Effector memory CD4-positive, alpha-beta T cell (primary cell): ENCODE measurements at places on chromosomes 1 and 21.

DNA sequence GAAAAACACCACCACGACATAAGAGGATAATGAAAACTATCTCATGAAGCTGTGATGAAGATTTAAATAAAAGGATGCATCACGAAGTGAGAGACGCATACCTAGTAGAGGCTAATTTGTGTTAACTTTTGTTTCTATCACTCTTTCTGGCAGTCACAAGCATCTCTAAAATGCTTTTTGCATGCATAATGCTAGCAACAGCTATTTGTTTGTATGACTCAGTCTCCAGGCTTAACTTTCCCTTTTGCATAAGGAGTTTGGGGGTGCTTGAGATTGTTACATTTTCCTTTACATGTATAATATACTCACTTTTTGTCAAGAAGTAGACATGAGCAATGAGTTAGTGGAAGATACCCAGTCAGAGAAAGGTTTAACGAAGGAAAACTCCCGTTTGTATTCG lies 385.4 kb downstream of the DISC1 start:
- no peak for DNase-seq

DNA sequence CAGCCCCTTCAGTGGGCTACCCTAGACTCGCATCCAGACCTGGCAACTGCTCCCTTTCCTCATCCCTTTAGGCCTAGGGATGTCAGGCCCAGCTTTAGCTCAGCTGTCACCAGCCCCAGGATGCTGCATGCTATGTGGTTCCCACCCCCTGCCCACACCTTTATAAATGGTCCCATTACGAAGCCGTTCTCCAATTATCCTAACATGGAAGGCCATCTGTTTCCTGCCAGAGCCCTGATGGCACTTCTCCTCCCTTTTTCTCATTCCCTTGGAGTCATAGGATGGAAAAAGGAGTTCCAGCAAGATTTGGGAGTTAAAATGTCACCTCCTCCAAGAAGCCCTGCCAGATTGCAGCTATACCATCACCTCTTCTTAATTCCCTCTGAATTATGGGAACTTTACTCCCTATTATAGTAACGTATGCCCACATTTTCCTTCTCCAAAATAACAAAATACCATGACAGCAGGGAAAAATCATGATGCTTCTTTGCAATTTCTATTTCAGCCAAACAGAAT lies 205.0 kb upstream of the GRIK3 start:
- DNase-seq, result no peak

- DNase-seq, result no peak
These were observed 41.2 kb upstream of the RGS8 start for GRCh38 chr1:182725259-182726255.

- no peak for DNase-seq
These were observed 81.2 kb downstream of the TOMM20 start for GRCh38 chr1:235047331-235047871.

- no peak for DNase-seq
These were observed 33.4 kb upstream of the SLC2A1 start for GRCh38 chr1:42992054-42992571.

GRCh38 chr1:223531742-223532341 lies 133.7 kb downstream of the CAPN8 start:
- no peak for DNase-seq

- no peak for DNase-seq
These were observed 7.8 kb downstream of the CASZ1 start for GRCh38 chr1:10788592-10789006.

GRCh38 chr1:239056940-239057339 lies 329.4 kb upstream of the CHRM3 start:
- no peak for DNase-seq

DNA sequence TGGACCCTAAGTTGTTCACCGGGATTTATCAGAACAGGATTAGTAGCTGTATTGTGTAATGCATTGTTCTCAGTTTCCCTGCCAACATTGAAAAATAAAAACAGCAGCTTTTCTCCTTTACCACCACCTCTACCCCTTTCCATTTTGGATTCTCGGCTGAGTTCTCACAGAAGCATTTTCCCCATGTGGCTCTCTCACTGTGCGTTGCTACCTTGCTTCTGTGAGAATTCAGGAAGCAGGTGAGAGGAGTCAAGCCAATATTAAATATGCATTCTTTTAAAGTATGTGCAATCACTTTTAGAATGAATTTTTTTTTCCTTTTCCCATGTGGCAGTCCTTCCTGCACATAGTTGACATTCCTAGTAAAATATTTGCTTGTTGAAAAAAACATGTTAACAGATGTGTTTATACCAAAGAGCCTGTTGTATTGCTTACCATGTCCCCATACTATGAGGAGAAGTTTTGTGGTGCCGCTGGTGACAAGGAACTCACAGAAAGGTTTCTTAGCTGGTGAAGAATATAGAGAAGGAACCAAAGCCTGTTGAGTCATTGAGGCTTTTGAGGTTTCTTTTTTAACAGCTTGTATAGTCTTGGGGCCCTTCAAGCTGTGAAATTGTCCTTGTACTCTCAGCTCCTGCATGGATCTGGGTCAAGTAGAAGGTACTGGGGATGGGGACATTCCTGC lies 3.9 kb upstream of the OLFML3 start:
- no peak for DNase-seq

GRCh38 chr1:117753652-117754051 lies 147.8 kb downstream of the TENT5C start:
- DNase-seq, result no peak

GRCh38 chr1:63124666-63125191 lies 197.6 kb upstream of the FOXD3 start:
- no peak for DNase-seq

GRCh38 chr21:29018540-29018939 lies 609 bp downstream of the RWDD2B start:
- no peak for DNase-seq

- no peak for DNase-seq
These were observed 1.4 kb upstream of the MDM4 start for GRCh38 chr1:204514828-204515227.

DNA sequence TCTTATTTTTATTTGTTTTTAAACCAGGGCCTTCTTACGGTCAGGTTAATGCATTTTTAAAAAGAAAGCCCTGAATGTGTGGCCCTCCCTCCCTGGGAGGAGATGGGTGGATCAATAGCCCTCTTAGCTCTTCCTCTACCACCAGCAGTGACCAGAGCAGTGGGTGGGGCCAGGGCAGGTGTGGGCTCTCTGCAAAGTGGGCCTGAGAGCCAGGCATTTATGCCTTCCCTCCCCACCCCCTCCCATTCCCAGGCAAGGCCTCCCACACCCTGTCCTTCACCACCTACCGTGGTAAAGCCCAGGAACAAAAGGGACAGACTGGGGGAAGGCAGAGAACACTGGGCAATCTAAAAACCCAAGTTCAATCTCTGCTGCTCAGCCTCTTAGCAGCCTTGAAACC lies 63.9 kb downstream of the SSBP3 start:
- DNase-seq, result no peak

GRCh38 chr1:193368302-193368701 lies 181.9 kb upstream of the B3GALT2 start:
- DNase-seq, result no peak

- no peak for DNase-seq
These were observed 54.8 kb downstream of the RAB3GAP2 start for GRCh38 chr1:220217383-220217988.

DNA sequence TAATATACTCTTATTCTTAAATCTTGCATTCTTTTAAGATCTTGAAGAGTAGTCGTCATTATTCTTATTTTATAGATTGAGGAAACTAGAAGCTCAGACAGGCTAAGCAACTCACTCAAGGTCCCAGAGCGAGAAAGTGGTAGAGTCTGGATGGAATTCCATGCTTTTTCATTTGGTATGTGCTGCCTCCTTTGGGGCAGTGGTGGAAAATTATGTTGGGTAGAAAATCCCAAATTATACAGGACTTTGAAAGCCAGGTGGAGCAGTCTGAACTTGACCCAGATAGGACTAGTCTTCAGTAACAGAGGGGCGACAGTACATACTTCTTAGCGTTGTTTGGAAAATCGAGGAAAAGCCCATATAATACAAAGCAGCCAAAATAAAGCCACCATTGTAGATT lies 205.6 kb downstream of the ATG4C start:
- no peak for DNase-seq

DNA sequence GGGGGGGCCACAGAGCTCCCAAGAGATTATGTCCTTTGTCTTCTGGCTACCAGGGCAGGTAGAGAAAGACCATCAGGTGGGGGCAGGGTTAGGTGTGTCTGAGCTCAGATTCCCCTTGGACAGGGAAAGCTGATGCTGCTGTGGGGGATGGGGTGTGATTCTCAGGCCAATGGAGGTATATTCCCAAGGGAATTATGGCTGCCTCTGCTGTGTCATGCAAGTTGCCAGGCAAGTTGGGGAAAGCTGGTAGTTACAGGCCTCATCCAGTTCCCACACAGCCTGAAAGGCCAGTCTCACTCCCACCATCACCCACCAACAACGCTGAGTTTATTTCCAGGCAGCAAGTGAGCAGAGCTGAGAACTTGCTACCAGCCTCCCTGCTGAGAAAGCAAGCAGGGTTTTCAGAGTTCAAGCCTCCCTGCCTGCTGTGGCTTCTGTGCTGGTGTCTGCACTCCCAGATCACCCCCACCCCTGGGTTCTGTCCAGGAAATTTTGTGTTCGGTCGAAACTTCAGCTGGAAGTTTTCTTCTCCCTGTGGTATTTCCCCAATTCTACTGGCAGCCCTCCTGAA lies 21.3 kb downstream of the IFI16 start:
- DNase-seq, result no peak

GRCh38 chr1:27496604-27497155 lies 6.7 kb upstream of the WASF2 start:
- DNase-seq, result no peak

DNA sequence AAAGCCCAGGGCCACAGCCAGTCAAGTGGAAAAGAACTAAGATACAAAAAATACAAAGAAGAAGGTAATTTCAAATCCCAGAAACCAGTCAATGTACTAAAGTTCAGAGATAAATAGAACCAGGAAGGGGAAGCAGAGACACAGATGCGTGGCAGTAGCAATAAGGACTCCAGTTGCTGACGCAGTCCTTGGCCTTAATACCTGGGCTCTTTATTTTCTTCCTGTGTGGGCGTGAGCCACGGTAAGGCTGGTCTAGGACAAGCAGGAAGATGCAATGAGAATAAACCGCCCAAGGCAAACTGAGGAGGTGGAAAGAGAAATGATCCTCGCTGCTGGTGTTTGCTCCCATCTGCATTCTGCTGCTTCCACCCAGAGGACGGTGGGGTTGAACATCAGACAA lies 65.6 kb upstream of the PLXNA2 start:
- DNase-seq, result no peak

GRCh38 chr1:241413974-241414373 lies 57.0 kb upstream of the RGS7 start:
- DNase-seq, result no peak

GRCh38 chr1:82903626-82904025 lies 1095.3 kb downstream of the TTLL7 start:
- DNase-seq, result no peak

GRCh38 chr1:214292322-214292721 lies 11.4 kb downstream of the SMYD2 start:
- no peak for DNase-seq

GRCh38 chr1:89546934-89547562 lies 22.4 kb downstream of the LRRC8B start:
- no peak for DNase-seq

GRCh38 chr1:60679524-60680375 lies 402.6 kb upstream of the NFIA start:
- no peak for DNase-seq

- no peak for DNase-seq
These were observed 414 bp downstream of the GPR153 start for GRCh38 chr1:6260433-6260934.

GRCh38 chr1:235024711-235025421 lies 103.8 kb downstream of the TOMM20 start:
- no peak for DNase-seq

GRCh38 chr1:205351984-205352713 lies 4.6 kb downstream of the KLHDC8A start:
- no peak for DNase-seq
